Pons (tissue), 1 donor: ENCODE measurements at places on chromosomes 12 and 14.

DNA sequence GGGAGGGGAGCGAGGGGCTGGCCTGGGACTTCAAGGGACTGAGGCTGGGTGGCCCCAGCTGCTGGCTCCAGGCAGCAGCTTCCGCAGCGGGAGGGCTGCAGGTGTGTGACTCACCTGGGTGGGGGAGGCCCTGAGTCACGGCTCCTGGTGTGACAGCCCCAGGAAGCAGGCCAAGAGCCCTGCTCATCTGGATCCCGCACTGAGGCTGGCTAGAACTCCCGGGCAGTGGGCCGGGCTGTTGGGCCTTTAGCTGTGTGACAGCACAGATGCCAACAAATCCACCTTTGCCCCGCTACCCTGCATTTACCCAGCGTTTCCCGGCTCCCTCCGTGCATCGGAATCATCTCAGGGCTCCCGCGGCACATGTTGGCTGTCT, 180.0 kb upstream of the PRMT8 start:
- no peak for DNase-seq

DNA sequence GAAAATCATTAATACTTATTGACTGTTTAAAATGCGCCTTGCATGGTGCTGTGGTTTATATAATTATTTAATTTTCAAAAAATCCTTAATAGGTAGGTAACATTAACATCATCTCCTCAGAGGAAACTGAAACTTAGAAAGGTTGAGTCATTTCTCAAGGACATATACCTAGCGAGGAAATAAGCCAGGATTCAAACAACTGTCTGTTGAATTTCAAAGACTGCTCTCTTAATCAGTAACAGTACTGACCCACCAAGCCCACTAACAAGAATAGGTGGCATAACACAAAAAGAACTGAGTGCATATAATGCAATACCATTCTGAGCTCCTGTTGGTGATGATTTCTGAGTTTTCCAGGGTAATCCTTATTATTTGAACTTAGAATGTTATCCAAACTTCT, 174.3 kb downstream of the SOX5 start:
- no peak for DNase-seq

DNA sequence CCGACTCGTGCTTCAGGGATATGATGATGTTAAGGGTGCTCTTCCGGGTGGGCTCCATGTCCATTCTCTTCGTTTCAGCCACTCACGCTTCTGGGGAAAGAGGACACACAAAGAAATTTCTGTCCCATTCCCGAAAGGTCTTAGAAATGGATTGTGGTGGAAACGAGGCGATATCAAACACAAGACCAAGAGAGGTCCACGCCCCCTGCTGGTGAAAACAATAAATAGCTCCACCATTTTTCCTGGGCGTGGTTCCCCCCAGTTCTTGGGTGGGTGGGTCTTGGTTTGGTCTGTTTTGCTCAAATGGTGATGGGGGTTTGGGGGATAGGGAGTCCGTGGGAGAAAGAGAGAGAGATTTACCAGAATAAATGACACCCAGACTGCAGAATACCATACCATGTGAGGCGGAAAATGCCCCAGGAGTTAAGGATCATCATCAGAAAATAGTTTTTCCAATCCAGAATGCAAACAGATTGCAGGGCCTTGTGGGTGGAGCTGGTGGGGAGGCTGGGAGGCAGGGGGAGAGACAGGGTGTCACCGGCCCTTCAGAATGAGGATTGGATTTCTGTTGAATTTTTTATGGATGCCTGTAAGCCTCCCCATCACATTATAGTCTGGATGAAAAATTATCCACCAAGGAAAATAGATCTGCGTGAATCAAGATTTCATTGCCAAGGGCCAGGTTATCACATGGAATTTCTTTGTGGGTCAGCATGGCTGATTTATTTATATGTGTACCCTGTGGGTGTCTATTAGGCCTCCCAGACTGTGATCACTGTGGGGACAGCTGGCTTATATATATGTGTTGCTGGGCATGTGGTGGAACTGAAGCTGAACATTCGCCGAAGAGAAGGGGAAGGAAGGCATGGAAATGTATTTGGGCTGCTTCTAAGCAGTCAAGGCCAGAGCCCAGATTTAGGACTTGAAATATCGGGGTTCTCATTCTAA, 55.8 kb downstream of the SRRM4 start:
- DNase-seq = peak; percentile 37

DNA sequence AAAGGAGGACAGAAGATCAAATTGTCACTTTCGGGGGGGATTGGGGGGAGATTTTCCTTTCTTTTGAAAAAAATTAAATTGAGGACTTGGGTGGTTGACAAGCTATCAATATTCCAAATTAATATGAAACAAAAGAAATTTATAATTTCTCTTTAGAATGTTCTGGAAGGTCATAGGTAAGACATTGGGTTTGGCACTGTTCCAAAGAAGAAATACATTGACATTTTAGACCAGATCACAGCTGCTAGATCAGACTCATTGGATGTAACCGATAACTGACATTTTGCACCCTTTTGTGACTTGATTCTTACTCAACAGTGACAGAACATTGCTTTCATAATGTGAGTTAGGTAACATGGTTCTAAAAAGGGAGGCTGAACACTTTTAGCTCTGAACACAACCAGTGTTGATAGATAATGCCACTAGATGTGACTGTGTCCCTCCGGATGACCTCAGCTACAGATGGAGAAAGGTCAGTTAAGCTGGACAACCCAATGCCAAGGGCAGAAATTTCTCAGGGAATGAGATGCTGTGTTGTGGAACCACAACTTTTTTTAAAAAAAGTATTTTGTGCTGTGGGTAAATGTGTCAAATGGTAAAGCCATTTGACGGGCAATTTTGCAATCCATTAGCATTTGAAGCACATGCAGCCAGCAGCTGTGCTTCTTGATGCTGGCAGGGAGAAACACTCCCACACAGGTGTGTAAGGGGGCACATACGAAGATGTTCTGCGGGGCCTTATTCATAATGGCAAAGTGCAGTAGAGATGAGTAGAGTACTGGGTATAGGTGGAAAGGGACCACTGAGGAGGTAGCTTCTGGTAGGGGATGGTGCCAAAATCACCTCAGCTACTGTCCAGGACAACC, 62.9 kb downstream of the RFX4 start:
- DNase-seq = peak; percentile 44

DNA sequence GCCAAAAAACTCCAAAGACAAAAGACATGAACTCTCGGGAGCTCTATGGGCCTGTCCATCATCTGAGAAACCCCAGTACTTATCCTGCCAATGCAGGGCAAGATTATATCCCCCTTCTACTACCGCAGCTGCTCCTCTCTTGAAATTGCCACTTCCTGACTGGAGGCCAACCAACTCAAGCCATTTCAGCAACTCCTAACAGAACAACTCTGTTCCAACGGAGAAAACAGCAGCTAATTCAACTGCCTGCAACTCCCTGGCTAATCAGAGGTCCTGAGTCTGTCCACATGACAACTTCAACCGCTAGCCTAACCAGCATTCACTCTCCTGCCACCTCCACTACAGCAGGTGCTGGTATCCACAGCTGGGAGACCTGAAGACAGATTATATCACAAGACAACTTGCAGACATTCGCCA, 24.1 kb downstream of the CEP83 start:
- peak; percentile 31 for DNase-seq

DNA sequence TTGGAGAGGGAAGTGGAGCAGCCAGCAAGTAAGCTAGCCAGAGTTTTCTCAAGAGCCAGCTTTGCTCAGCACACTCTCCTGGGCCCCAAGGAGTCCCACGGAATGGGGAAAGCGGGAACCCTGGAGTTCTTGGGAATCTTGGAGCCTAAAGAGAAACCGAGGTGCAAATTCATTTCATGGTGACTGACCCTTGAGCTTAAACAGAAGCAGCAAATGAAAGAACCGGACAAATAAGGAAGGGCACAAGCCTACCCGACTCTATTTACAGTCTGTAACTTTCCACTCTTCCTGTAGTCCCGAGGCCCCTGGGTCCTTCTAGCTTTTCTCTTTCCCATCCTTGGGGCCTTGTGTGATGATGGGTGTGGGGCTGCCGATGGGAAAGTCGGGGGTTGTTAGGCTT, 18.1 kb upstream of the TIGAR start:
- no peak for DNase-seq

DNA sequence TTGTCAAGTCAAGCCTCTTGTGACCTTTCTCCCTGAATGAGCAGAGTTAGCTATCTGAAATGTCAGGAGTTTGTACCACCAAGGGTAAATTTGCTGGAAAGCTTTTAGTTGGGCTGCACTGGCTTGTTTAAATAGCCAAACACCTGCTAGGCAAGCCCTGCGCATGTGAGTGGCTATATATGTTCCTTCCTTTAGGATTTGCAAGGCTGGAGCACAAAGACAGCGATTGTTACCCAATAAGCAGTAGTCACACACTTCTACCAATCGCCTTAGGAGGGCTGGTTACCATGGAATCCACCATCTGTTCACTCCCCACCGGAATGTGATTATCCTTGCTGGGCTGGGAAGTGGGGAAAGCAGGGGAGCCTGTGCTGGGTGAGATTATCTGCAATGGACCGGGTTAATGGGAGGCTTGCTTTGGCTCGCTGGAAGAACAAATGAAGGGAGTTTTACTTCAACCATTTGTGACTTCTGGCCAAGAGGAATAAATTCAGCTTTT, 102.5 kb downstream of the FGD4 start:
- peak; percentile 93 for DNase-seq

DNA sequence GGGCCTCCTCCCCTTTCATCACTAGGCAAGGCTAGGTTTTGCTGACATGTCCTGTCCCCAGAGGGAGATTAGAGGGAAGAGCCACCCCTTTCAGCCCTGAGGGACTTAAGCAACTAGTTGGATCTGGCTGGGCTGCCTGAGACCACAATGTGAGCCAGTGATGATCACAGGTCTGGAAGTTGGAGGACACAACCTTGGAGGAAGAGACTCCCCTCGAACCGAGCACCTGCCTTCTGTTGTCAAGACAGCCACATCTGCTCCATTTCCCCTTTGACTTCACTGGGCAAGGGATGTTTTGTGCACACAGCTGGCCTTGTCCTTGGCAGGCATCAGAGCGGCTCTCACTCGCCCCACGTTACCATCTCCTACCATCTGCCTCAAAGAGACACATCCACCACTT, 31.4 kb downstream of the MVK start:
- DNase-seq = no peak

DNA sequence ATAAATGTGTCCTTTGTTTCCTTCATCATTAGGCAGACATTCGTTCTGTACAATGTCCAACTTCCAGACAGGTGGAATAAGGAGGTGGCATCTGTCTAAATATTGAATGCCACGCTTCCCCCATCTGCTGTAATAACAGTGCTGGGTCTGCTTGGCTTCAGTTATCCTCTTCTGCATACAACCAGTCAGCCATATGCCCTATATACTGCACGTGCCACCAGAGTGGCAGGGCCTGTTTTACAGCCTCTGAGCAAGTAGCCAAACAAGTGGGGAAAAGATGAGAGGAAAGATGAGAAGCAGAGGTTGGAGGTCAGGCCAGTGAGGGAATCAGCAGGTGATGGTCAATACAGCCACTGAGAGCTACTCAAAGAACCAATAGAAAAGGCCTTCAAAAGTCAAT, 55.4 kb downstream of the OTX2 start:
- no peak for DNase-seq

DNA sequence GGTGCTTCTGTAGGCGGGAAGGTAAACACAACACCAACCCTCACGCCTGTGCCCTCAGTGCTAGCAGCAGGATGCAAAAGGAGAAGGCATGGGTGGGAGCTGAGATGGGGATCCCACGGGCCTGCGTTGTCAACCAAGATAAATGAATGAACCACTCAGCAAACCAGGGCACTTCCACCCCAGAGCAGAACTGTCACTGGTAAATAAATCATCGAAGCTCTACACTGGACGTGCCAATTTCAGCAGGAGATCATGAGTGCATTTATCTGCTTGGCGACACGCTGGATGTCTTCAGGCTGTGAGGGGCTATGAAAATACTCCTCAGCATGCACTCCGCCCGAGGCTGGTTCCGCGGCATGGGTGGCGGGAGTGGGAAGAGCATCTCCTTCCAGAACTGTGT, 33.2 kb downstream of the HSPB8 start:
- DNase-seq = no peak

DNA sequence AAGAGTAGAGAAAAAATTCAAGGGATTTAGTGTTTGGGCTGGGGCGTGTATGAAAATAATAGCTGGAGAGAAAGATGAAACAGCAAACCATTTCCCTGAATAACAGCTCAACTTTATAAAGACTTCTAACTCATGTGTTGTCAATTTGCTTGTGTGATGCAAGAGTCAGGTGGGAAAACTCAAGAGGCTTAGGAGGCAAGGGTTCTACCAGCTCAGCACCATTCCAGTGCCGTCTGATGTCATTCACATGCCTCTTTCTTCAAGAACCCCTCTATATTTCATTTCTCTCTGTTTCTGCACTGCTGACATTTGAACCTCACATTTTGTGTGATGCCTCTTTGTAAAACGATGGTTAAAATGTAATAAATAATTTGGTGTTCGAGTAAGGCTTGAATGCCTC, 192.2 kb downstream of the PRKD1 start:
- DNase-seq = no peak

GRCh38 chr14:35335388-35336092, 43.4 kb downstream of the PSMA6 start:
- no peak for DNase-seq

DNA sequence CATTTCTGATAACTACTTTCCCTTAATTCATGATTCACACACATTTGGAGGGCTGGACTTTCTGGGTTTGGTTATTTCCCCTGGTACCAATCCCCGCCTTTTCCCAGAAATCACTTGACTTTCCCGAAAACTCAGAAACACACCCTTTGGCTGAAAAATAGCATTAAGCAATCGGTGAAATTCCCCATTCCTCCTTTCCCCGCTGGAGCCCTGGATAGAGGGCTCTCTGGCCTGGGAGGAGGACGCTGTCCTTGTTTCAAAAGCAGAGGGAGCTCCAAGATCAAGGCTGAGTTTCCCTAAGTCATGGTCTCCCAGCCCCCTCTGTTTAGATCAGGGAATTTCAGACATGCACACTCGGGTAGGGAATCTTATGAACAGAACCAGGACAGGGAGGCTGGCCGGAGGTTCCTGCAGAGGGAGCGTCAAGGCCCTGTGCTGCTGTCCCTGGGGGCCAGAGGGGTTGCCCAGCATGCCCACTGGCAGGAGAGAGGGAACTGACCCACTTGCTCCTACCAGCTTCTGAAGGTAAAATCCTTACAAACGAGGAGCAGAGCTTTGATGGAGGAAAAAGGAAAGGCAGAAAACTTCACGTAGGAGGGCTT, at the start of gene C1S:
Gene C1S (plus strand): TSS at position 366 of the 602 bp plus-strand sequence. CDS start 1,195 bp downstream, outside the sequence.
- peak; percentile 55 for DNase-seq

DNA sequence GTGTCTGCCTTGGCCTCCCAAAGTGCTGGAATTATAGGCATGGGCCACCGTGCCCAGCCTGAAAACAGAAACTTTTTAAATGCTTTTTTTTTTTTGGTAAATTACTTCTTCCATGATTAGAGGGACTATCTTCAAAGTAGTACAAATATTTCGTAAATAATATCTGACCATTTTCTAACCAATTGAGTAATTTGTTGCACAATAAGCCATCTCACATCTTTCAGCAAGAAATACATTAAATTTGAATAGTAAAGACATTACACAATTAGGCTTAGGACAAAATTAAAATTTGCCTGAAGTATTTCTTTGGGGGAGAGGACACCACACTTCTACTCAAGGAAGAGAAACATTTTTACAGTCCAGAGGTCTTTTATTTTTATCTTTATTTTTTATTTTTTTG, 84.7 kb upstream of the STRN3 start:
- DNase-seq = no peak

- no peak for DNase-seq
These were observed 27.3 kb downstream of the ABCD2 start for GRCh38 chr12:39592295-39592694.

GRCh38 chr14:25090716-25091454, 40.9 kb upstream of the STXBP6 start:
- DNase-seq = no peak
